ENCODE measurements at places on chromosomes 11 and 22.

DNA sequence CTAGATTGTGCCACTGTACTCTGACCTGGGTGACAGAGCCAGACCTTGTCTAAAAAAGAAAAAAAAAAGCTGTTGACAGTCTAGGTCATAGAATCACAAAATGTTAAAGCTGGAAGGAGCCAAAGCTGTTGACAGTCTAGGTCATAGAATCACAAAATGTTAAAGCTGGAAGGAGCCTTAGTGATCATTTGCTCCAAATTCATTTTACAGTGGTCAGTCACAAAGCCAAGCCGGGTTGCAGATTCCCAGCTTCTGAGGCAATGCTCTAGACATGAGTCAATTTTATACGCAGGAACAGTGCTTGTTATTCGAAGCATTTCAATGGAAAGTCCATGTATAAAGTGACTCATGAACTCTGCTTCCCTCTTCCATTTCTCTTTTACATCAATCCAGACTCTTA, 47.4 kb downstream of the SYT13 start:
- no peak for DNase-seq

GRCh38 chr11:20451568-20451967, 64.1 kb downstream of the PRMT3 start:
- DNase-seq, result no peak

- no peak for DNase-seq
Measured at GRCh38 chr11:109247071-109247470, 174.9 kb upstream of the C11orf87 start.

DNA sequence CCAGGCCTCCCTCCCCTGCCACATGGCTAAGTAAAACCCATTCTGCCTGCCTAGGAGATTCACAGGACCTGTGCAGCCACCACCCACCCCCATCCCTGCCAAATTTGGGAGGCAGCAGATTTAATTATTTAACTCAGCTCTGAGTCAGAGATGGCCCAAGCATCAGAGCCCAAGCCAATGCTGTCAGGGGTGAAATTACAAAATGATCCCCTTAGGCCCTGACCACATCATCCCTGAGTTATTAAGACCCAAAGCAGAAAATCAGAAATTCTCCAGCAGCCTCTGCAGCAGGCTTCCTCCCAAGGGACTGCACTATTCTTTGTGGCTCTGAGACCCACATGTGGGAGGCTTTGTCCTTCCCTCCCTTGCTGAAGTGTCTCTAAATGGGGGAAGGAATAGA, 52.8 kb upstream of the RRAS2 start:
- DNase-seq, result no peak

- peak; percentile 75 for DNase-seq
Measured at GRCh38 chr11:131408025-131408640, 37.7 kb downstream of the NTM start.

DNA sequence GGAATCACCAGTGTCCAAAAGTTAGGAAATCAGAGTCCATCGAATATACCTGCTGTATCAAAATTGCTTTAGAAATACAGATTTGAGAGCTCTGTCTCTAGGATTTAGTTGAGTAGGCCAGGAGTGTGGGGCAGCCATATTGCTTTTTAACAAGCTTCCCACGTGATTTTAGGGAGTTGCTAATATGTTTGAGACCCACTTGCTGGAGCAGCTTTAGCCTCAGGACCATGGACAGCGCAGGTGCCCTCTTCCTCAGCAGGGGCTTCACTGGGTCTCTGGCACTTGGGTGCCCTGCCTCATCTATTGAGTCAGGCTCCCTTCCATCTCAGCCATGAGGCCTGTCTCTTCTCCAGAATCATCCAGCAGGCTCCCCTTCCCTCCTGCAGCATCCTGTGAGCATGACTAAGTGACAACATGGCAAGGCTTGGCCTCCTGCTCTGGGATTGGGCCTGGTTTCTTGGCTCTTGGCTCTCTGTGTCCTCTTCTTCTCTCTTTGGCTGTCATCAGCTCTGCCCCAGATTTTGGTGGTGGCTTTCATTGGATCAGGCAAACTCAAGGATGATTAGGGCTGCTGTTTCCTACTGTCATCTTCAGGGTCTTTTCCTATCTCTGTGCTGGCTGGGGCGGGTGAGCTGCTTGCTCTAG, 70.0 kb downstream of the SGSM1 start:
- no peak for DNase-seq

- peak; percentile 44 for DNase-seq
Measured at GRCh38 chr11:34052608-34053160, 1.2 kb downstream of the CAPRIN1 start.

GRCh38 chr11:10638316-10638925, 55.1 kb downstream of the IRAG1 start:
- no peak for DNase-seq

- no peak for DNase-seq
Measured at GRCh38 chr22:49958931-49959781, 1.4 kb upstream of the PIM3 start.

DNA sequence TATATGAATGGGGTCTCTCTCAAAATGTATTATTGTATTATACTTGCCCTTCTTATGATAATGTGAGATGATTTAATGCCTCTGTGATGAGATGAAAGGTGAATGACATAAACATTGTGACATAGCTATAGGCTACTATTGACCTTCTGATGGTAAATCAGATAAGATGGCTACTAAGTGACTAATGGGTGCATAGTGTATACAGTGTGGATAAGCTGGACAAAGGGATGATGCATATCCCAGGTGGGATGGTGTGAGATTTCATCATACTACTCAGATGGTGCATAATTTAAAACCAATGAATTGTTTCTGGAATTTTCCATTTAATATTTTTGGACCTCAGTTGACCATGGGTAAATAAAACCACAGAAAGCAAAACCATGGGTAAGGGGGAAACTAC, 243.5 kb downstream of the SBF2 start:
- no peak for DNase-seq

- no peak for DNase-seq
Measured at GRCh38 chr11:57373146-57373545, 7.8 kb downstream of the PRG3 start.

DNA sequence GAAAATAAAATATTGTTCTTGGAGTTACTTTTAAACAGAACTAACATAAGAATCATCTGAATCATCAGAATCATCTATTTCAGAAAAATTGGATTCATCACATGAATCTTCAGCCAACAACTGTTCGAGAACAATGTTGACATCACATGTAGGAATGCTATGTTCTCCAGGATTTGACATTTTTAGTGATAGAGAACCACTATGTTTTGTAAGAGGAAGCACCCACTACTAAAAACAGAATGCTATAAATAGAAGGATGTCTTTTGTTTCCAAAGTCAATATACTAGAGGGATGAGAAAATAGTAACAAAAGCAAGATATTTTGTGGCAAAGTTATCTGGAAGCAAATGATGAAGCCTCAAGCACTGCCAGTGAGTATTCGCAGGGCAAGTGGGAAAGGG, 263.4 kb upstream of the DDI1 start:
- no peak for DNase-seq

- DNase-seq, result no peak
Measured at GRCh38 chr22:37218399-37218770, 6.1 kb upstream of the SSTR3 start.

DNA sequence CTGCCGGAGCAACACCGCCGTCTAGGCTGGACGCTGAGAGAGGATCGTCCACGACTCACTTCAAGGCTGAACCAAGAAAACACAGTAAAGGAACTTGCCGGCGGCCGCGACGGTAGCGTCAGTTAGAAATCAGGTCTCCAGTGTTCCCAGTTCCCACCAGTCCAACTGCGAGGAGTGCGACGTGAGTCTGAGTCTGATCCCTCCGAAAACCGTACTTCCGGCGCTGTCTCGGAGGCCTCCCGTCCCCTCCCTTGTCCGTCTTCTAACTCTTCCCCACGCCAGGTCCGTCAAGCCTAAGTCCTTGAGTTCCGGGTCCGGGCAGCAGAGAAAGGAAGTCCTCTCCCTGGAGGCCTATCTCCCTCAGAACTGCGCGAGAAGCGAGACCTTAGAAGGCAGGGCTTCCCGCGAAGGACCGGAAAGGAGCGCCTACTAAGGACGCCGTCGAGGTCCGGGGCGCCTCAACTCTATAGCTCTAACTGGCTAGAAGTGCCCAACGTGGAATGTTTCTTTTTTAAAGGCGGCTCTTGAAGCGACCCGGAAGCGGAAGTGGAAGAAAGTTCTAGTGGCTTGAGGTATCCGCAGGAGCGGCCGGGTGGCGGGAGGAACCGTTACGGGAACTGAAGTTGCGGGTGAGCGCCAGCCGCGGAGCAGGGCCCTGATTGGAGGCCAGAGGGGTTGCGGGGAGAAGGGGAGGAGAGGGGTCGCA, at the start of the genes BANF1 and EIF1AD:
BANF1 (plus strand) TSS at position 562 of the 706 bp plus-strand sequence. CDS start 748 bp downstream, outside the sequence.
EIF1AD (minus strand) TSS at position 216 of the 706 bp plus-strand sequence. CDS start 1,768 bp downstream, outside the sequence.
- peak; percentile 89 for DNase-seq

DNA sequence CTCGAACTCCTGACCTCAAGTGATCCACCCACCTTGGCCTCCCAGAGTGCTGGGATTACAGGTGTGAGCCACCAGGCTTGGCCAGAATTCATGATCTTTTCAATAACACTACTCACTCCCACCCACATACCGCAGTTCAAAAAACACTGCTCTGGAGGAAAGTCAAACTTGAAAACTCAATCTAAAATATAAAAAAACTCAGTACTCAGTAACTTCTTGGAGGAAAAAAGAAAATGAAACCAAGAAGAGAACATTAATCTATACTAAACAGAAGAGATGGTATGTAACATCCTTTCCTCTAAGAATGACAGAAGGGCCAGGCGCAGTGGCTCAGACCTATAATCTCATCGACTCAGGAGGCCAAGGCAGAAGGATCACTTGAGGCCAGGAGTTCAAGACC, 58.3 kb downstream of the MRTFA start:
- no peak for DNase-seq

DNA sequence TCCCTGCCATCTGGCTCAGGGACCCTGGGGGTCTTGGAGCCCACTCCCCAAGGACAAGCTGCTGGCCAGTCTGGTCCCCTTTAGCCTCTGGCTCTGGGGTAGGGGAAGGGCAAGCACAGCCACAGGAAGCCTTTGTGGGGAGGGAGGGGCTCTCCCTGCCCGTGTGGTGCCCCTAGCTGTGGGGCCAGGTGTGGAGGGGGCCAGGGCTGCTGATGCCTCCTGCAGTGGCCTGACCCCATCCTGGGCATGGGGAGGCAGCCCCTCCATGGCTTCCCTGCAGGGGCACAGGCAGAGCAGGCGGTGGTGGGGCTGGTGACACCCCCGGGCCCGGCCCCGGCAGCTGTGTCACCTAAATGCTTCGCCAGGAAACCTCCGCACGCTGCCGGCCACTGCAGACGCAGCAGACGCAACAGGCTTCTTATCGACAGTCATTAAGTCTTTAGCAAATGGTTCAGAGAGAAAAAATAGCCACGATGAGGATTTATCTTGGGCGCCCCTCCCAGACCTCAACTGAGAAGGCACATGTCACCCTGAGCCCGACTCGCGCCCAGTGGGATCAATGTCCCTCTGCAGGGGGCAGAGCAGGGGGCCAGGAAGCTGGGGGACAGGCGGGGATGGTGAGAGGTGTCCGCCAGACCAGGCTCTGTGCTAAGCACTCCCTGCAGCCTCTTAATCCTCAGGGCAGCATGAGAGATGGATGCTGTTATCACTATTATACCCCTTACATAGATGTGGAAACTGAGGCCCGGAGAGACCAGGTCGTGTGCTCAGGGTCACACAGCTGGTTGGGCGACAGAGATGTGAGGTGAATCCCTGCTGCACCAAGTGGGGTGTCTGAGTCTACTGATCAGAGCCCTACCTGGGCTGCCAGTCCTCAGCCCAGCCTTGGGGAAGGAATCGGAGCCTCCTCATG, 33.9 kb downstream of the FLRT1 start:
- no peak for DNase-seq

DNA sequence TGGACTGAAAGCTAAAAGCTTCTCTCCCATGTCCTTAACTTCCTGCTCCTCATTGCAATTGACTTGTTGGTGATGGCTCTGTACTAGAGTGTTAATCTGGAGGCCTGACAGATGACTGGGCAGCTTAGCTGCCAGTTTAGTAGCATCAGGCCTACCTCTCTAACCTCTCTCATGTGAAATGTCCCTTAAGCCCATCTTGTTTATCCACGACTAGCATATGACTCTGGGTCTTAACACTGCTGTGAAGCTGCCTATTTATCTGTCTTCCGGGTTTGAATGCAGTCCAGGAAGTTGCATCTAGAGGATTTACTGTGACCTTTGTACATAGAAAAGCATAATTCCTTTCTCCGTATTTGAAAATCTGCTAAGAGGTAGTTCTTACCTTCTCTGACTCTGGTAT, 85.3 kb upstream of the HORMAD2 start:
- DNase-seq, result peak; percentile 36

- no peak for DNase-seq
Measured at GRCh38 chr11:98728421-98728820, 292.3 kb upstream of the CNTN5 start.

DNA sequence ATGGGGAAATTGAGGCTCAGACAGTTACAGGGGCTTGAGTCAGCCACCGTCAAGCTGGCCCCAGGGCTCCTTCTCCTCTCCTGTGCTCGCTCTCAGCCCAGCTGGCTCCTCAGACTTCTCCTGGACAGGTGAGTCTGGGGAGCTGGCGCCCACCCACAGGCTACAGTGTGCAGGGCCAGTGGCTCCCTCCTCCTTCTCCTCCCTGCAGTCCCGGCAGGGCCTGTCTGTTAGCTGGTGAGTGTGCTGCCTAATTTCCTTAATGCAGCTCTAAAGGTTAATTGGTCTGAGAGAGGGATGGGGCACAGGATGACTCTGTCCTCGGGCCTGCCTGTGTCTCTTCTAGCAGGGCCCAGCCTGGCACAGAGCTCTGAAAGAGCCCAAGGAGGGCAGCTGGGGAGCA, 31.7 kb downstream of the LMO1 start:
- no peak for DNase-seq

DNA sequence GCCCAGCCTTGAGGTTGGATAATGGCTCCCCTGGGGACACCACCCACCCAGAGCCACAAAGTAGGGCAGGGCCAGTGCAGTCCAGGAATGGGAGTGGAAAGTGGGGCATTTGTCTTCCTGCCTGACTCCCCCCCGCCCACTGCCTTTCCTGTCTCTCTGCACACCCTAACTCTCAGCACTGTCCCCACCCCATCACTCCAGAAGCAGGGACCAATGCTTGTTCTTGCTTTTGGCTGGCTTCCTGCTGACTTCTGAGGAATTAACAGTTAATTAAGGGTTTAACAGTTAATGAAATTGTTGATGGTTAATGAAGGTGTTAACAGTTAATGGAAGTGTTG, 4.7 kb downstream of the PITPNM1 start:
- peak; percentile 57 for DNase-seq
